Foreskin melanocyte (primary cell): ENCODE measurements at places on chromosomes 1 and 21.
A peak's percentile ranks its signal among the peaks of the same experiment; 100 is the strongest.

- DNase-seq = no peak
These were observed 10.9 kb upstream of the TTC22 start for GRCh38 chr1:54811739-54812655.

- DNase-seq = no peak
These were observed 7.4 kb downstream of the CD48 start for GRCh38 chr1:160704250-160704649.

GRCh38 chr1:30745834-30746208 is 11.8 kb downstream of the LAPTM5 start:
- no peak for DNase-seq

GRCh38 chr1:244347942-244348341 is 103.8 kb downstream of the ADSS2 start:
- no peak for DNase-seq

DNA sequence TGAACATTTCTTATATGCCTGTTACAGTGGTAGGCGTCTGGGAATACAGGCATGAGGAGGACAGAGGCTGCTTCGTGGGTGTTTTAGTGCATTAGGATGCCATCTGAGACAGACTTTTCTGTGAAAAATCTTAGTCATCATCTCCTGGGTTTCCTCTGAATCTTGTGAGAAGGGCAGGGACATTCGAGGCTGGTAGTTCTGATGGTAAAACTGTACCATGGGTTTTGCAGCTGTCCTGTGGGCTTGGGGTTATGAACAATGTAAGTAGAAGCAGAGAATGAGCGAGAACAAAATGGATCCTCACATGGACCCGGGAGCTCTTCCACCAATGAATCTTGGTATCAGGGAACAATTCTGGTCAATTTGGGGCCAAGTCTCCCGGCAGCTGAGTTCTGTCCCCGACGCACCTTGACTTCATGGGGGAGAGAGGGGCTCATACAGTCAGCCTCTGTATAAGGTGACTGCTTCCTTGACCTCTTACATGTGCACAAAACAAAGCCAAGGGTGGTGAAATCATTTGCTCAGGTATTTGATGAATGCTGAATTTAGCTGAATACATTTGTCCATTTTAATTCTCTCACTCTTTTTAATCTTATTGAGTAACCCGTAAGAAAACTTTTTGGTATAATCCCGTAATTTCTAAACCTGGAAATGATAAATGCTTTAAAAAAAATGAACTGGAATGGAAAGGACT is 63.6 kb upstream of the ERRFI1 start:
- no peak for DNase-seq

DNA sequence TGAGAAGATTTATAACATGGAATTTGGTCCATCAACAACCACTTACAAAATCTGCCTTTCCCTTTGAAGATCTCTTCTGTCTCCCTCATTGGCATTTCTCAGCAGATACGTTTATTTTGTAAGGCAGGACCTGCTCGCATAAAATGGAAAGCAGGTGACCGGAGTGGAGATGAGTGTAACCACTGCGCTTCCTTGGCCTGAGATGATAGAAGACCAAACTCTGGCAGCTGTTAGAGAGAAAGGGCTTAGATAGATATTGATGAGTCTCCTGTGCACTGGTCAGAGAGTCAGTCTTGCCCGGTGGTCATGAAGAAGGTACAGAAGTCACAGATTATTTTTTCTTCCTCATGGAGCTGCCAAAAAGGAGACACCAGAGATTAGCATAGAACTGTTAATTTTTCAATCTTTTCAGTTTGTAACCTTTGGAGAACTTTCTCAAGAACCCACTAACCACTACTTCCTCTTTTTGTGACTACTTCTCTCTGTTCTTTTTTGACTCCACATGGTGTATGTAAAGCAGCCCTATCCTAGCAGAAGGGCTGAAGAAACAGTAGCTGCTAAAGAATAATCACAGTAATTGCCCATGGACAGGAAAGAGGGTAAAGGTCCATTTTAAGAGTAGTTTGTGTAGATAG is 47.6 kb downstream of the FCRL3 start:
- DNase-seq = no peak

DNA sequence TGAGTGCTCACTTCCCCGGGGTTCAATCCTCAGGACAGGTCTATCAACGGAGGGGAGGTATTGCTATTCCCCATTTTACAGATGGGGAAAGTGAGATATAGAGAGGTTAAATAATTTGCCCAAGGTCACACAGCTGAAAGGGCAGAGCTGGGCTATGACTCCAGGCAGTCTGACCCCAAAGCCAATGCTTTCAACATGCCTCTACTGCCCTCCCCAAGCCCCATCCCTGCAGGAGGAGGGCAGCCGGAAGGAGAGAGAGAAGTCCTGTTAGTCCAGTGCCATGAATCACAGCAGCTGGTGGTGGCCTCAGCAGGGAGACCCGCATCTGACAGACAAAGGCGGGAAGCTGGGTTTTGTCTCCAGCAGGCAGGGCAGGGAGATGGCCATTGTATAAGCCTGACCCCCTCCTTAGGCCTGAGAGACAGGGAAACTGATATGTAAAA is 20.0 kb upstream of the CLIC4 start:
- no peak for DNase-seq

- DNase-seq = no peak
These were observed 33.0 kb downstream of the PTPN14 start for GRCh38 chr1:214518361-214518760.

GRCh38 chr1:19922015-19922688 is 1.3 kb downstream of the PLA2G2E start:
- DNase-seq = no peak

DNA sequence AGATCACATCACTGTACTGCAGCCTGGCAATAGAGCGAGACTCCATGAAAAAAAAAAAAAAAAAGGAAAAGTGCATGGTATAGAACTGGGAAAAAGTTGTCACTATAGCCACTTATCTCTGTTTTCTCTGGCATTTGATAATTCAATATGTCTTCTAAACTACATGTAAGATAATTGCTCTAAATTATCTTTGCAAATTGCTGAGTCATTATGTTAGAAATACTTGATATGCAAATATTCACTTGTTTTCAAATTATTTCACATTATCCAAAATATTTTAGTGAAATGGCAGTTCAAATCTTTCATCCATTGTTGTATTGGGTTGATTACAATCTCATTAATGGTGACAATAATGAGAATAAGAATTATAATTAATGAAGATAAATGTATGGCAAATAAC is 1455.1 kb downstream of the KCNT2 start:
- no peak for DNase-seq

GRCh38 chr21:33259428-33259827 is 6.7 kb upstream of the IL10RB start:
- DNase-seq = peak; percentile 58

DNA sequence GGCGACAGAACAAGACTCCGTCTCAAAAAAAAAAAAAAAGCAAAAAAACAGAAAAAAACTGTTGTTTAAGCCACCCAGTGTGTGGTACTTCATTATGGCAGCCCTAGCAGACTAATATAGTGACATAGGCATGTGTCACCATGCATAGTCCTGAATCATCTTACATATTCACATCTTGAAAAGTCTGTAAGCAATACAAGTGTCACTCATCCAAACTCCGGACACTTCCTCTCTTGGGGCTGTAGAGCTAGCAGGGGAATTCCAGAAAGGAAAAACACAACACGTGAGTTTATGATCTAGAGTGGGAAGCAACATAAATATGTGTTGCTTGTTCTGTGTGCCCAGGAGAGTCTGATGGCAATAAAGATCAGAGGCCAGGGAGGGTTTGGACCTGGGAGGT is 81.6 kb upstream of the KCNE2 start:
- no peak for DNase-seq

DNA sequence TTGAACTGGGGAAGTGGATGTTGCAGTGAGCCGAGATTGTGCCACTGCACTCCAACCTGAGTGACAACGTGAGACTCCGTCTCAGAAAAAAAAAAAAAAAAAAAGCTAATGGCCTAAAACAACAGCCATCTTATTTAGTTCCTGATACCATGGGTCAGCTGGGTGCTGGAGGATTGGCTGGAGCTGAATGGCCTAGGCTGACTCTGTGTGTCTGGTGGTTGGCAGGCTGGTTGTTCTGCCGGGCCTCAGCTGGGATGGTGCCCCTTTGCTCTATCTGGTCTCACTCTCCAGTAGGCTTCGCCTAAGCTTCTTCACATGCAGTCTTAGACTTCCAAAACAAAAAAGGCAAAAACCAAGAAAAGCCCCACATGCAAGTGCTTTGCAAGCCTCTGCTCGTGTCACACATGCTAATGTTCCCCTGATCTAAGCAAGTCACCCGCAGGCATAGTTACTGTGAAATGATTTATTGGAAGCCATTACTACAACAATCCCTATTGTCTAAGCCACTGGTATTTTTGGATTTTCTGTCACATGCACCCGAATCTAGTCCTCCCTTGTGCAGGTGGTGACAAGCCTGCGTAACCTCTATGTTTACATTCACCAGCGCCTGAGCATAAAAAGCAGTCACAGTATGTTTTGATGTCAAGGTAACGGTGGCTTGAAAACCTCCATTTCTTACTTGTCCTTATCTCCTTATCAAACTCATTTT is 39.6 kb upstream of the KANK4 start:
- DNase-seq = no peak

GRCh38 chr1:160411271-160412027 is 11.1 kb downstream of the VANGL2 start:
- no peak for DNase-seq

GRCh38 chr1:200530623-200531261 is 89.8 kb downstream of the KIF14 start:
- DNase-seq = no peak

DNA sequence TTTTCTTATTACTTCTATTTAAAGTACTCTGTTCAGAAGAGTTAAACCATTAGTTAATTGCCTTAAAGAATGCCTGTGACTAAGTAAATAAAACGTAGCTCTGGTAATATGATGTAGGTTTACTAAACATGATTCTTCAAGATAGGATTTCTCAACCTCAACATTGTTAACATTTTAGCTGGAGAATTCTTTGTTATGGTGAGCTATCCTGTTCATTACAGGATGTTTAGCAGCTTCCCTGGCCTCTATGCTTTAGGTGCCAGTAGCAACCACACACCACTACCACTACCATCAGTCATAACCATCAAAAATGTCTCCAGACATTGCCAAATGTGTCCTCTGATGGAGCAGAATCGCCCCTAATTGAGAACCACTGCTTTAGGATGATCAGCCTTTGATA is 10.7 kb downstream of the RPF1 start:
- DNase-seq = no peak
